ENCODE measurements at places on chromosomes 1 and 21.

DNA sequence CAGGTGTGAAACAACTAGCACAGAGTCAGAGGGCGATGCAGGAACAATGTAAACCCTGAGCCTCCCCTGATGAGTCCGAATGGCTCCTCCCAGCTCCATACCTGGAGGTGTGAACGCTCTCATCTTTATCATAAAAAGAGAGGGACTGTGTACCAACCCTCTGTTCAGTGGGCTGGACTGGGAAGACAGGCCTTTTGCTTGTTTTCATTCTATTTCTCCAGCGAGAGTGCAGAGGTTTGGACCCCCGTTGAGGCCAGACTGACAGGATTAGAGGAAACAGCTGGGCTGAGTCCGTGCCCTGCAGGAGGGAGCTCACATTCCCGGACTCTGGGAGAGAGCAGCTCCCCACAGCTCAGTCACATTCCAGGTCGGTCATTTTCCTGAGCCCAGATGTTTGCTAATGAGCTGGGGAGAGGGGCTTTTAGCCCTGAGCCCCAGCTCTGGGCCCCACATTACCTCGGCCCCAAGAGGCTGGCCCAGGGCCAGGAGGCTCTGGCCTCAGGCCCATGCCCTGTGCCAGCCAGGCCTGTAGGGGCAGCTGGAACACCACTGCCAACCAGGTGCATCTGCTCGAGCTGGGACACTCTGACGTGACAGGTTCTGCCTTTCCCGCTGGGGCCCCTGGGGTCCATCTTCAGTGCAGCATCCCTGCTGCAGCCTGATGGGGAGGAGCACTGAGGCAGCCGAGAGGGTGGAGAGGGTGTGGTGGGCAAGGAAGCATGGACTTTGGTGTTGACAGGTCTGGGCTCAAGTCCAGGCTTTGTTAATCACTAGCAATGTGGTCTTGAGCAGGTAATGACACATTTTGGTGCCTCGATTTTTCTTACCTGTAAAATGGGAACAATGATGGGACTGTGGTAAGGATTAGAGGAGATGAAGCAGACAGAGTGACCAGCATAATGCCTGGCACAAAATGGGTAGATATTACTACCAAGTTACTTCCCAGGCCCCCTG, 3.5 kb upstream of the NBL1 start:
- DNase-seq: no peak

- DNase-seq: no peak
These were observed 65.0 kb downstream of the PRSS38 start for GRCh38 chr1:227880342-227880924.

- no peak for DNase-seq
These were observed 5.4 kb downstream of the BARHL2 start for GRCh38 chr1:90711696-90712095.

DNA sequence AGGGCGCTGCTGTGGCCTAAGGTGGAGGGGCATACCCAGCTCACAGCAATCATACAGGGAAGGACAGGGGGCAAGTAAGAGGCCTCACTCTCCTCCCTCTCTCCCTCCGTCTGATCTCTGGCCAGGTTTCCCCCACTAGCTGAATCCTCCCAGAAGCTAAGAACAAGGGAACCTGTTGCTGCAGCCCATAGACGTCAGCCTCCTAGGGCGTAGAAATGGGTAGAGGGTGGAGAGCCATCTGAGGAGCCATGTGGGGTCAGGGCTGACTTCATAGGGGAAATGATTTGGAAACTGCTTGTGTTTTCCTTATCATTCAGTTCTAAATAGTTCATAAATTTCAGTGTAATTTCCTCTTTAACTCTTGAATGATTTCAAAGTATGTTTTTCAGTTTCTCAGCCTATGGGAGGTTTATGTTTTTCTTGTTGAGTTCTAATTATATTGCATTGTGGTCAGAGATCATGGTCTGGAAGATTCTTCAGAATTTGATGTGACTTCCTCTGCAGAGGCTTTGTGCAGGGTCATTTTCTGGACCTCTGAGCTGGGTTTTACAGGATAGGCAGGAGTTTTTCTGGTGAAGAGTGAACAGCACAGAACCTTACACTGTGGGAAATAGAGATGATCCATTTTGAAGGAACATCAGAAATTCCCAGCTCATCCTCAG, 2.3 kb upstream of the MOB3C start:
- DNase-seq: no peak

- DNase-seq: no peak
These were observed 769 bp downstream of the NTPCR start for GRCh38 chr1:232951180-232951579.

- no peak for DNase-seq
These were observed 4.8 kb upstream of the SPRR5 start for GRCh38 chr1:152942161-152942560.

GRCh38 chr1:156894001-156894400, 483 bp downstream of the PEAR1 start:
- no peak for DNase-seq

DNA sequence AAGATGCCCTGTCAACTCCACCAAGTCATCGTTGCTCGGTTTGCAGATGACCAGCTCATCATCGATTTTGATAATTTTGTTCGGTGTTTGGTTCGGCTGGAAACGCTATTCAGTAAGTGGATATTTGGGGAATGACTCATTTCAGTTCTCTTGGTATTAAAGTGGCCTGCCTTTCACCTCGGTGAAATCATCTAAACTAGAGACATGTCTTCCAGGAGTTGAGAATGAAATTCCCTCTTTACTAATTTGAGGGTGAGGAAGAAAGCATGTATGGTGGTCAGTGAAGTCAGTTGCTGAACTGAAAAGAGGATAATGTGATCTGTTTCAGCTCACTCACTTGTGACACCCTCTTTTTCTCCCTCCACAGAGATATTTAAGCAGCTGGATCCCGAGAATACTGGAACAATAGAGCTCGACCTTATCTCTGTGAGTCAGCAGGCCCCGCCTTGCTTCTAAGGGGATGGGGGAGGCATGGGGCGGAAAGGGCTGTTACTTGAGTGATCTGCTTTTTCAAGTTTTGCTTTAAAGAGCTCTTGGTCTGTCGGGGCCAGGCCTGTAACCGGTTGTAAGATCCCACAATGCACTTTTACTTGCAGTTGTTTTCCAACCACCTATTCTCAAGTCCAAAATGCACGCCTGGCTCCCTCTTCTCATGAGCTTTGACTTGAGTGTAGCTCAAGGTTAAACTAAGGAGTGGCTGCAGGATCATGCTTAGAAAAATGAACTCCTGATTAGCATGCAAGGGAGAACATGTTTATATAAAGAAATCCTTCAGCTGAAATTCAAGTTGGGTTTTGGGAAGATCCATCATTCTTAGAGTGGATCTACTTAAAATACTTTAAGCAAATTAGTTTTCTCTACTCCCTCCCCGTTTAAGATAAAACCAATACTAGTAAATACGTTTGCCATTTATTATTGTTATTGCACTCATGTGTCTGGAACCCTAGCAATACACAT, 59.8 kb downstream of the CAPN2 start:
- no peak for DNase-seq

- DNase-seq: no peak
These were observed 62.0 kb upstream of the RASAL2 start for GRCh38 chr1:178031856-178032320.

DNA sequence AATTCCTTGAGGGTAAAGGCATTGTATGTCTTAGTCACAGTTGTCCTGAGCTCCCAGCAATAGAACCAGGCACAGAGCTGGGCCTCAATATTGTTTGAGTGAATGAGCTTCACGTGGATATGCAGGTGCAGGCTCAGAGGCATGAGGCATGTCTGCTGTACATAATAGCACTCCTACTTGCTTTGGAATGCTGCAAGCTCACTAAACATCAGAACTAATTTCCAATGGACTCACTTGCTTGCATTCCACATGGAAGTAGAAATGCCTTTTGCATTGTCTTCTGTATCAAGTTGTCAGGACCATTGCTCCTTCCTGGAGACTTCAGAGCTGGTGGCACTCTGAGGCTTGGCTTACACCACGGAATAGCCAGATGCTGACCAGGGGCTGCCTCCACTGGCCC, 37.1 kb downstream of the INAVA start:
- DNase-seq: no peak

DNA sequence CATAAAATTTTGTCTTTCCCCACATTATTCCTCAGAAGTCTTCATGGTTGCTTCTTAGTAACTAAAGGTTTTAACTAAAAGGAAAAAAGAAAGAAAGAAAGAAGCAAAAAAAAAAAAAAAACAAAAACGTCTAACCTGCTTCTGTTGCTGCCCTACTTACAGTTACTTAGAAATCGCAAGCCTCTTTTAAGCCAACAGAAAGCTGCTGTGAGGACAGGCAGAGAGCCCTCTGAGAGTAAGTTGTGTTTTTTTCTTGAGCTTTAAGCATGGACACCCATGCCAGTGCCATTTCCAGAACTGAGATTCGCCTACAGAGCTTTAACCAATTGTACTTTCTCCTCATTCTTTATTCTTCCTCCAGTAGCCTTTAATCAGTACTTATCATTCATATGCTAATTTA, 25.6 kb upstream of the RGS1 start:
- DNase-seq: no peak

DNA sequence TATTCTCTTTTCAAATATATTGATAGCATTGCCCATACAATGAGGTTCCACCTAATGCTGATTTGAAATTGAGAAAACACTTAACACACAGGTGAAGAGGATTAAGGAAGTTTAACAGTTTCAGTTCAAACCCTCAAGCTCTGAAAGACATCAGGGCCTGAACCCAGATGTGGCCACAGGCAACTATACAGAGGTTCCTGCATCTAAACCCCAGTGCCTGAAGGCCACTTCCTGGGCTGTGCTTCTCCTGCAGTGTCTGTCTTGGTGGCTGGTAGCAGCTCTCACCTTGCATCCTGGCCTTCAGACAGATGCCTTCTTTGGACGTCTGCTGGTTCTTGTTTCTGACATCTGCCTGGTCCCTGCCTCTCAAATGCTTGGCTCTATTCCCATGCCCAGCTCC, 25.1 kb upstream of the NGF start:
- DNase-seq: no peak

DNA sequence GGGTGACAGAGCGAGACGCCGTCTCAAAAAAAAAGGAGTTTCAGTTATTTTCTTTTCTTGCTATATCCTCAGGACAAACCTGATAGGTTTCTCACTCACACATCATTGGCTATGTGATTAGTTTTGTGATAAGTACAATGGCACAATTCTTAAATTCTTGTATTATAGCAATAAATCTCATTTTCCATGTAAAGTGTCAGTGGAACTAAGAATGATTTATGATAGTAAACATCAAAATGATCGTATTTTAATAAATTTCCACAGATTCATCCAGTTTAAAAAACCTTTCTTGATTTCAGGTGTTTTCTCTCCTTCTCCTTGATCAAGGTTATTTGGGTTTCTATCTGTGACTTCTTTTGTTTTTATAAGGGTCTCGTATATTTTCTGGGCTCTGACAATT, 3.5 kb downstream of the DNAJC28 start:
- no peak for DNase-seq

- no peak for DNase-seq
These were observed 66.2 kb downstream of the SLC45A1 start for GRCh38 chr1:8384088-8384487.

Measured in T-helper 22 cell (primary cell).